ENCODE measurements at places on chromosomes 13 and 19.

- peak; percentile 75 for DNase-seq
Observed at GRCh38 chr19:38727868-38728660, 16.2 kb downstream of the CAPN12 start.

DNA sequence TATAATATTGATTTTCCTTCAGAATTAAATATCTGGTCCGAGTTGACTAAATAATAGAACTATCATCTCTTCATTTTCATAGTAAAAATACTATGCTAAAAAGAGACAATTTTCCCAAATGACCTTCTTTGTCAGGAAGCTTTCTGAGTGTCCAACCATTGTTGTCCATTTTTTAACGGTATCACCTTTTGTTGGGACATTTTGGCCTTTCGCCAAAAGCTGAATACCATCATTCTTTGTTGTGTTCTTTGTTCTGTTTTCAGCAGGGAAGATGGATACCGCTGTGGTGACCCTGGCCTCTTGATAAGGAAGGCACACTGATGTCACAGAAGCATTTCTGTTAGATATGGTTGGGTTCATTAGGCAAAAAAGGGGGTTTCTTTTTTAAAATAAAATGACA lies 654.4 kb upstream of the GPC6 start:
- peak; percentile 51 for DNase-seq

GRCh38 chr19:45413497-45413896 lies 7.1 kb downstream of the POLR1G start:
- no peak for DNase-seq

- DNase-seq, result no peak
Observed at GRCh38 chr13:48682436-48682835, 28.7 kb downstream of the CYSLTR2 start.

GRCh38 chr13:31409678-31410356 lies 210.0 kb downstream of the B3GLCT start:
- DNase-seq, result peak; percentile 5

DNA sequence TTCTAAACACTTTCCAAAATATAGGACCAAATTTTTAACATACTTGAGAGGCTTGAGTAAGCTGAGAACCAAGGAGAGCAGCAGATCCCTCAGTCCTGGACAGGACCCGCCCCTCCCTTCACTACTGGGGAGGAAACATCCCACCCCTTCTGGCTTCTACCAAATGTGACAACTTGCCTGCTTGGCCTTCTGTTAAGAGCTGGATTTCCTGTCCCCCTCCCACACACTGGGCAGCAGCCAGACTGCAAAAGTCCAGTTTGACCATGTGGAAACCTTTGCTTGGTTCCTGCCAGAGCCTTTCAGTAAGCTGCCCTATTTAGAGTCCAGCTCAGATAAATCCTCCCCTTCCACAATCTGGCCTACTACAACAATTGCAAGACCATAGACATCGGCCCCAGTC lies 84.3 kb downstream of the FGF14 start:
- peak; percentile 22 for DNase-seq

DNA sequence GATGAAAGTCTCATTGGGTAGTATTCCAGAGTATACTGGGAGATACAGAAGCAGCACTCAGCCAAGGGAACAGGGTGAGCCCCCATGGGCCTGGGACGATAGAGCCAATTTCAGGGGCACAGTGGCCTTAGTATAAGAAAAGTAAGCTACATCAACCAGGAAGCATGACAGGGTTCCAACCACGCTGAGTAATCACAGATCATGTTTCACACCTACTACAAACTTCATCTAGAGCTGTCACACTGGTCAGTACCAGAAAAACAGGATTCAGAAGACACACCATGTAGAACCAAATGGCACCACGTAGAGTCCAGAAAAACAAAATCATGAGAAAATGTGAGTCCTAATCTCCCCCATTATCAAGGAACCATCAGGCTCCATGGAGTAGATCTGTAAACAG lies 1292.4 kb upstream of the MIR17HG start:
- DNase-seq, result peak; percentile 25
